ENCODE measurements at places on chromosomes 7 and 10. TPM values are rescaled to one million over a fixed set of nuclear protein-coding genes. Genes with fewer than 3 reads are reported as not detected.

- no peak for DNase-seq
These were observed 146.7 kb downstream of the DNAJB6 start for GRCh38 chr7:157483515-157483914.

Gene PPP1R17
- total RNA-seq: not detected

- DNase-seq: no peak
These were observed 18.6 kb downstream of the NPFFR1 start for GRCh38 chr10:70265032-70265689.

Gene BICC1
- 45.3 TPM for total RNA-seq

All from urinary bladder (tissue), 4 donors.